ENCODE measurements at places on chromosomes 16 and 17. TPM values are rescaled to one million over a fixed set of nuclear protein-coding genes. Genes with fewer than 3 reads are reported as not detected.
A peak's percentile ranks its signal among the peaks of the same experiment; 100 is the strongest.

DNA sequence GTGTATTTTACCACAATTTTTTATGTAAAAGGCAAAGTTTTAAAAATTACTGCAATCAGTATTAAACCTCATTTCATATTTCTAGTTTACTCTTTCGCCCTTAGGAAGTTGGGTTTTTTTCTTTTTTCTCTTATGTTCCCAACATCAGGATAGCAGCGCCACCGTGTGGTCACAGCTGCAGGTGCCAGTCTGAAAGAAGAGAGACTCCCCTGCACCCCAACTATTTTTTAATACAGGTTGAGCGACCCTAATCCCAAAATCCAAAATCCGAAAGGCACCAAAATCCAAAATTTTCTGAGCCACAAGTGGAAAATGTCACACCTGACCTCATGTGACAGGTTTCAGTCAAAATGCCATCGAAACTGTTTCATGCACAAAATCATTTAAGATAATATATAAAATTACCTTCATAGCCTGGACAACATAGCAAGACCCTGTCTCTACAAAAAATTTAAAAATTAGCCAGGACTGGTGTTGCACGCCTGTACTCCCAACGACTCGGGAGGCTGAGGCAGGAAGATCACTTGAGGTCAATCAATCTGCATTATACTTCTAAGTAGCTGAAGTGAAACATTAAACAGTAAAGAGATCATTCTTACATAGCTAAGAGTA is 21.8 kb upstream of the ASGR2 start:
- DNase-seq = peak; percentile 73

- DNase-seq = peak; percentile 43
Observed at GRCh38 chr16:57256601-57257395, 11.7 kb downstream of the ARL2BP start.

DNA sequence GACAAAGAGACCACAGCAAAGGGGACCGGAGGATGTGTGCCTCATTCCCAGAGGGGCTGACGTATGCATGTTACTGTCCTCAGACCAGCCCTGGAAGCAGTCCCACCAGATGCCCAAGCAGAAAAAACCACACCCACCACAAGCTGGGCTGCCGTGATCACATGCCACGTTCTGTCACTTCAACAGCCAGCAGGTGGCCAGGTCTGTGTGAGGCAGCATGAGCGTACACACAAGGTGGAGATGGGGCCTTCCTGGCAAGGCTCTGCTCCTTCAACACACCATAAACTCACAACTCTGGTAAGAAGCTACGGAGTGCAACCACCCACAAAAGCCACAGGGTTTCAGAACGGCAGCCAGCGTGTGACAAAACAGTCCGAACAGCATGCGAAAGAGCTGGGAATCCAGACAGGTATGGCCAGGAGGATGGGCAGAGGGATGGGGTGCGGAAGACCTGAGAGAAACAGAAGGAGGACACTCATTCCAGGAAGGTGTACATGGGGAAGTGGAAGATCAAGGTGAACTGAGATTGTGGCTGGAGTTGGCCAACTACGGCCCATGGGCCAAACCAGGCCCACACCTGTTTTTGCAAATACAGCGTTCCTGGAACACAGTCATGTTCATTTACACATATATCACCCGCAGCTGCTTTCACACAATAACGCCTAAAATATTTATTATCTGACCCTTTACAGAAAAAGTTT is 27.9 kb downstream of the MBTPS1 start:
- DNase-seq = no peak

DNA sequence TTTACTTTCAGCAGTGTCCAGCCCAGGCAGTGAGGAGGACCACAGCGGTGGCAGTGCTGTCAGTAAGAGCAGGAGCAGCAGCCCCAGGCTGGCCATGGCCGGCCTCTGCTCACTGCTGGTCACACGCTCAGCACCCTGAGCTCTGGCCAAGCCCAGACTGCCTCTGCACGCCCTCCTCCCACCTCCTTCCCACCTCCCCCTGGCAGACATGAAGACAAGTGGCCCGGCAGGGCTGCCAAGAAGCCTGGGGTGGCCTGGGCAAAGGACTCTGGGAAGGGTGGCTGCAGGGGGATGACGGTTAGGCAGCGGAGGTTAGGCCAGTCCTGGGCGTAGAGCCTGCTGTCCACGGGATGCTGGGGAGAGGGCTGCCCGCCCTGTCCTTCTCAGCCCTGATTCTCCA is at the start of gene C16orf89:
Gene C16orf89, minus strand, starts transcription at position 144 of the 400 bp plus-strand sequence. Its CDS starts 48 bp downstream, at position 96.
- no peak for DNase-seq

DNA sequence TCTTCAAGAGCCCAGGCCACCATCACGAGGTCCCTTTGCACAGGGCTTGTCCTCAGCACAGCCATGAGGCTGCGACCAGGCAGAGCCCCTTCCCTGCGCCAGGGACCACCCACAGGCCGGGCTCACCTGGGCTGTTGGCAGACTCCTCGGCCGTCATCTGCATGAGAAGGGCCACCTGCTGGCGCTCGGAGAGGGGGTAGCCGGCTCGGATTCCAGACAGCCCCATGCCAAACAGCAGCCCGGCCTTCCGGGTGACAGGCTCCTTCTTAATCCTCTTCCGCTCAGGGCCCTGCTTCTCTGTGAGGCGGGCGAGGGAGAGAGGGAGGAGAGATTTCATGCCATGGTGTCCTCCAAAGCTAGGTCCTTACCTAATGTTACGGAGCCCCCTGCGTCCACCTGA is 73.4 kb downstream of the ZNF778 start:
- no peak for DNase-seq

- DNase-seq = no peak
Observed at GRCh38 chr16:79012671-79013434, 587.7 kb downstream of the MAF start.

- DNase-seq = no peak
Observed at GRCh38 chr16:74455213-74455612, 33.9 kb upstream of the CLEC18B start.

- no peak for DNase-seq
Observed at GRCh38 chr17:17701658-17702057, 20.4 kb downstream of the RAI1 start.

- peak; percentile 68 for DNase-seq
Observed at GRCh38 chr16:88731699-88732098, 25.4 kb downstream of the CTU2 start.

DNA sequence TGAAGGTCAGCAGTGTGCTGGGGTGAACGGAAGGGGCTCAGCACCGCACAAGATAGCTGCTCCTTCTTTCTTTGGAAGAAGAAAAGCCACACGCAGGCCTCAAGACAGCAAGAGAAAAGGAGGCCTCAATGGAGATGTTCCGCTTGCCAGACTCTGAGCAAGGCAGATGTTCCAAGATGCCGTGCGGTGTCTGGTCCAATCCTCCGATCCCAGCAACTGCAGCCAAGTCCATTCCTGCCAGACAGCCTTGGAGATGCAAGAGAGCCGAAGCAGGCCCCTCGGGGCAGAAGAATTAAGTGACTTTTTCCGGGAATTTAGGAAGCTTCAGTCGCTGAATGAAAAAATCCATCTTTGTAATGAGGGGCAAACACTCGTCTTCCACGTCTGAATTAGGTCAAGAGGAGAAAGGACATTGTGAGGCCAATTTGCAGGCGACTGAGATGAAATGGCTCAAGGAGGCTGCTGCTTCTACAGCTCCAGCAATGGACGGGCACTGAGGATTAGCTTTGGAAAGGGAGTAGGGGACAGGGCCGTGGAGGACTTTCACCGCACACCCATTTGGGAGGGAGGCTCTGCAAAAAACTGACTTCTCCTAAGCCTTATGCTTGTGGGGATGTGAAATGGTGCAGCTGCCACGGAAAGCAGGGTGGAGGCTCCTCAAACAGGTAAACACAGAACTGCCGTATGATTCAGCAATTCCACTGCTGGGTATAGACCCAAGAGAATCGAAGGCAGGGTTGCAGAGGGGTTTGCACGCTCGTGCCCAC is 44.7 kb downstream of the RPH3AL start:
- DNase-seq = no peak

The FBXW10B gene
- 0.55 TPM for total RNA-seq

DNA sequence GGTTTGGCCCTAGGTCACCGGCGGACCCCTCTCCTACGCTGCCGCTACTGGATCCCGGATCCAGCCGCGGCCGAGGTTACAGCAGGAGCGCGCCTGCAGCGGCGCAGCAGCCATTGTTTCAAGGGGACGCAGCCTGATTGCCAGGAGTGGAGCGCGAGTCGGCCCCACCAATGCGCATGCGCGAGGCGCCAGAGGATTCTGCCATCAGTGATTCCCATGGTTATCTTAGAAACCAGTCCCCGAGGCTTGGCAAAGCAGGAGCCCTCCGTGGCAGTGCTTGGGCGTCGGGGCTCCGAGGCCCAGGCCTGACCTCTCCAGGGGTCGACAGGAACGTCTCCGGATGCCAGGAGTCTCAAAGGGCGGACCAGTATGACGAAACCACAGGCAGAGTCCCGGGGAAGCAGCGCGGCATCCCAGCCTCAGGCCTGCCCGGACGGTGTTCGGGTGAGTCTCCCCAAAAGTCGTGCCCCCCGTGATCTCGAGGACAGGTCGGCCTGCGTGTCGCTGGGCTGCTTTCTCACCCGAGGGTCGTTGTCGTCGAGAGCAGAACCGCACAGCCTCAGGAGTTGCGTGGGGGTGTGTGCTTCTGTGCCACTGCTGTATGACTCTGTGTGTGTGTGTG is 608.5 kb downstream of the KCNJ18 start:
- no peak for DNase-seq

- DNase-seq = no peak
Observed at GRCh38 chr17:70102531-70102930, 27.5 kb downstream of the KCNJ16 start.

- DNase-seq = no peak
Observed at GRCh38 chr16:7397901-7398300, 65.3 kb downstream of the RBFOX1 start.

The TAC4 gene
- not detected for total RNA-seq

The DOC2A gene
- 0.15 TPM for total RNA-seq

- no peak for DNase-seq
Observed at GRCh38 chr16:85570735-85571562, 42.2 kb upstream of the GSE1 start.

DNA sequence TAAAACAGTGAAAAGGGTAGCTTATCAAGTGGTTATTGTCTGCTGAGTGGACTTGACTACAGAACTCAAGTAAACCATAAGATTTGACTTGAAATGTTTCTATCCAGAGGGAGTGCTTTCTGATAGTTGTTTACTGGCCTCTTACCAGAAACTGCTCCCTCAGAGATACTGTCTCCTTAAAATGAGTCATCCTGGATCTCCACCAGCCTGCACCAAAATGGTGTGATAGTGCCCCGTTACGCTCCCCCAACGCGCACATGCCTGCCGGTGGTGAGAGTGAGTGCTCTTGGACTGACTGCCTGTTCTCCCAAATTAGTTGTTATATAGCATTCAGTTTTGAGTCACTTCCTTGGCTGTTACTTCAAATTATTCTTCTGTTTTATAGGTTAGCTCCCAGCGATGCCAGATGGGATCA is 22.9 kb downstream of the PRCD start:
- DNase-seq = no peak

DNA sequence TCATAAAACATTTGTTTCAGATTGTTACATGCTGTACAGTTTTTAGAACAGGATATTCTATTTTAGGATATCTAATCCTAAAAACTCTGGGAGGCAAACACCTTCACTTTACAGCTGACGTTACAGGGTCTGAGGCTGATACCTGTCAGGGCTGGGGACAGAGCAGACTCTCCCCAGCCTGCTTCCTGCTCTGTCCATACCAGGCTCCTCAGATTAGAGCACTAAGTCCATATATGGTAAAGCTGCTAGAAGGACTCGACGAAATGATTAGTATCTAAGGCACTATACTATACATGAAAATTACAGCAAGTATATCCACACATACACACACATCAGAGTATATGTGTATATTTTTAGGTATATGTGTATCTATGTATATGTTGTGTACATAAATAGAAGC is 125.2 kb downstream of the ZFHX3 start:
- DNase-seq = no peak

The BCL6B gene
- 1.7 TPM for total RNA-seq

GRCh38 chr16:86306811-86307513 is 203.4 kb upstream of the FOXF1 start:
- DNase-seq = no peak

DNA sequence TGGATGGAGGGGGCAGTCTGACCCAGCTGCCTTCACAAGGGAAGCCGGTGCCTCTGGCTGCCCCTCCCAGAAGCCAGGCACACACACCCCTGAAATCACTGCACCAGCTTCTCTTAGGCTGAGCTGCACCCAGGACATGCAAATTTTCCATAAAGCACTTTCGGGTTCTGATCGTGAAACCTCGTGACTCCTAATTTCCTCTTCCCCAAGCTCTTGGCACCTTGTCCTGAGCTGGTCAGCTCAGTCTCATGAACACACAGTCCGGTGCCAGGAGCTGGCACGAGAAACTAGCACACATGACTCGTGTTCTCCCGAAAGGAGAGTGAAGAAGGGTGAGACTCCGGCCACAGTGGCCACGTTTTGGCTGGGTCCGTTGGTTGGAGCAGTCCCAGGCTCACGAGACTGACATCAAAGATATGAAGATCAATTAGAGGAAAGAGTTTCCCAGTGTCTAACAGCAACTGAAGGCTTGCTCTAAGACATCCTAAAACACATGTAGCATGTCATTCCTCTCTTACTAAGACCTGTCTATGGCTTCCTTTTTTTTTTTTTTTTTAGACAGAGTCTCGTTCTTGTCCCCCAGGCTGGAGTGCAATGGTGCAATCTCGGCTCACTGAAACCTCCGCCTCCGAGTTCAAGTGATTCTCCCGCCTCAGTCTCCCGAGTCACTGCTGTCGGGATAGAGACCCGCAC is 9.2 kb upstream of the ABR start:
- peak; percentile 83 for DNase-seq

DNA sequence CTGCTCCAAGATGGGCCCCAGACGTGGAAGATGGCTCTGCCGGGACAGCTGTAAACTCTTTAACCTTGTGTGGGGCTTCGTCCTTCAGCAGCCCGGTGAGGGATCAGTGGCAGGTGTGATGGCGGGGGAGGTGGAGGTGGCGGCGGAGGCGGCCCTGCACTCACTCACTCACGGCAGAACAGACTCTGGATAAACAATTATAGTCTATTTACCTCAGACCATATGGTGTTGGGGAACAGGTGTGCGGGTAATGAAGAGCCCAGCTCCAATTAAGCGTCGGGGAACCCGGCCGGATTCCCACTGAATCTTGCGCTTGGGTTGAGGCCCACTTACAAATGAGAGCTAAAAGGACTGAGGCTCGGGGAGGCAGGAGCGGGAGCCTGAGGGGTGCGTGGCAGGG is 104.3 kb upstream of the SDK2 start:
- no peak for DNase-seq

GRCh38 chr16:25716186-25716585 is 24.4 kb downstream of the HS3ST4 start:
- no peak for DNase-seq

- DNase-seq = no peak
Observed at GRCh38 chr17:49843774-49844350, 4.0 kb downstream of the TAC4 start.

DNA sequence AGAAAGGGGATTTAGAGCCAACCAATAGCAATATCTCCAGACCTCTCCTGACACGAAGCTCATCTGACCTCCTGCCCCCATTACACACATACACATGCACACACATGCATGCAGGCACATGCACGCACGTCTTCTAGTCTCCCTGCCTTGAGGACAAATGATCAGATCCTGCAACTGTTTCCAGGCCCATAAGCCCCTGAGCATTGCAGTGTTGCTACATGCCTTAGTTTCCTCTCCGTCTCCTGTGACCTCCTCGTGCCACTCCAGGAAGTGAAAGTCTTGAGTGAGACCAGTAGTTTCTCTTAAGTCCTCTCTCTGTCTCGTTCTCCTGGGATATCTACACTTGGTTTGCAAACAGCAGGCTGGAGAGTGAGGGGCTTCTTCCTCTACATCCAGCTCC is 8.2 kb downstream of the CIITA start:
- no peak for DNase-seq

The CRISPLD2 gene
- 4.5 TPM for total RNA-seq

The DCTPP1 gene
- 11.1 TPM for total RNA-seq

All from left lobe of liver (tissue), 2 donors.